ENCODE measurements at places on chromosomes 13 and 19.

- no peak for DNase-seq
Observed at GRCh38 chr13:45951166-45951565, 99.6 kb upstream of the SIAH3 start.

GRCh38 chr19:29264897-29265296, 51.9 kb upstream of the UQCRFS1 start:
- DNase-seq = no peak

DNA sequence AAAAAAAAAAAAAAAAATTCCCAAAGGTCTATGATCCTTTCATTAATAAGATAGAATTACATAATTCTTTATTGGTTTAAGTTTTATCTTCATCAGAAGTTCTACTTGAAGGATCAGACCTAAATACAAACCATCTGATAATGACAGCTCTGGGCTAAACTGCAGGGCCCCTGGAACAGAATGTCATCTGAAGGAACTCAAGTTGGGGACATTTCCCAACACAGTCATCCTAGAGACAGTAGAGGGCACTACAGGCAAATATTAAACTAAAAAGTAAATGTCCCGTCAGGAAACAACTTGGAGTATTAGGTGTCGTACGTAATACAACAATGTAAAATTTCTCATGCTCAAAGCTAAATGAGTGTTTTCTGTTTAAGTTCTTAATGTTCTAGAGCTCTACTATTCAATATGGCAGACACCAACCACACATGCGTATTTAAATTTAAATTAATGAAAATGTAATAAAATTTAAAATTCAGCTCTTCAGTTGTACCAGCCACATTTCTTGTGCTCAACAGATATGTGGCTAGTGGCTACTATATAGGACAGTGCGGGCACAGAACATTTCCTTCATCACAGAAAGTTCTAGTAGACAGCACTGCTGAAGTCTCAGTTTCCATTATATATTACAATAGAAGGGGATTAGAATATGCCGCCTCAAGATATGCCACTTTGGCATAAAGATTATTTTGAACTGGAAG, 21.8 kb upstream of the NAXD start:
- peak; percentile 34 for DNase-seq

DNA sequence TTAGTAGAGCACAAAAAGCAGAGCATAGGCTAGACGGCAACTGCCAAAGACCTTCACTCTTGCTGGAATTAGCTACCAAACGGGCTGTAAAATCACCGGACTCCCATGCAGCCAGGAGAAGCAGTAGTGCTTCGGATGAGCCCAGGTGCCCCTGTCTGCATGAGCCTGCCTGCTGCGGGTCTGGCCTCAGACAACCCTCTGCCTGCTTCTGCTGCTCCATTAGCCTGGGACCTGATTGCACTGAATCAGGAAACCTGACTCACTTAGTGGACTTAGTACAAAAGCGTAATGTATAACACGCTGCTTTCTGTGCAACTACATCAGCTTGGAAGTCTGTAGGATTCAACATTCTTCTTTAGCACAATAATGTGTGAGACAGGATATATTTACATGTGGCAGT, 170.0 kb downstream of the LMO7 start:
- DNase-seq = no peak

DNA sequence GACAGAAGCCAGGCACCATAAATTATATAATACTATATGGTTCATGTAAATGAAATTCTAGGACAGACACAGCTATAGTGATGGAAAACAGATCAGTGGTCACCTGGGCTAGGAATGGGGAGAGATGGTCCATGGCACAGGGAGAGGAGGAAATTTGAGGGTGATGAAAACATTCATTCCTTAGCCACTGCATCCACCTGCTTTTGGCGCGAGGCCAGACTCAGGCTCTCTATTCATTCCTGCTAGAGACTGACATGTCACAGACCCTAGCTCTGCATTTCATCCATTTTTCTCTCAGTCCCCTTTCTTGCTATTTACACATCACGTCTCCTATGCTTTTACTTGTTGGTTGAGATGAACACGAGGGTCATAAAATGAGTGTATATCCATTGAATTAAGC, 628.3 kb upstream of the SLC10A2 start:
- no peak for DNase-seq

GRCh38 chr19:50207730-50208129, 4.3 kb downstream of the MYH14 start:
- no peak for DNase-seq

- DNase-seq = no peak
Observed at GRCh38 chr19:14786421-14786851, 8.1 kb upstream of the ADGRE2 start.

GRCh38 chr19:547836-548720, 4.2 kb downstream of the GZMM start:
- no peak for DNase-seq

GRCh38 chr19:50162988-50163387, at the start of gene IZUMO2:
IZUMO2 (minus strand) TSS chr19:50163281; CDS start chr19:50163194, 87 bp downstream.
- no peak for DNase-seq

- no peak for DNase-seq
Observed at GRCh38 chr13:79749984-79750551, 269.1 kb downstream of the NDFIP2 start.

GRCh38 chr13:27171827-27172494, 350 bp upstream of the USP12 start:
- peak; percentile 93 for DNase-seq

DNA sequence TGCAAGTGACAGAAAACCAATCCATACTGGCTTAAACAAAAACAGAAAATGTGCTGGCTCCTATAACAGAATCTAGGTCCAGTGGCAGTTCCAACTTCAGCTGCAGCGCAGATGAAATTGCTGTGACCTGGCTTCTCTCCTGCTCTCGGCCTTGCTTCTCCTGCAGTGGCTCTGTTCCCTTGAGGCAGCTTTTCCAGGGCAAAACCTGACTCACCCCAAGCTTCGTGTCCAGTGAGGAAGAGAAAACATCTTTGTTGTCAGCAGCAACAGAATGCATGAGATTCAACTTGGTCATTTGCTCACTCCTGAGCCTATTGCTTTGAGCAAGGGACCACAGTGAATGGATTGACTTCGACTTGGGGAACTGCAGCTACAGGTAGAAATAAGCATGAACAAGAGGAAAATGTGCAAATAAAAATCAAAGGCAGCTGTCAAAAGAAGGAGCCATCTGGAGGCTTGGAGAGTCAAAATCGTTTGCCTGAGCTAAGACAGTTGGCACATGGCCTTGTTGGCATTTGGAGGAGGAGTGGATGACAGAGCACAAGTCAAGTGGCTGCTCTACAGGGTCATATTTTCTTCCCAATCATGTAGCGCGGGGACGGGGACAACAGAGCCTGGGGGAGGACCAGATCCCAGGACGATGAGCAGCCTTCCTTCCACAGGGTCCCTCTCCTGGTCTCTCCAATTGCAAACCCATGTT, 523.4 kb downstream of the FGF9 start:
- DNase-seq = no peak

- DNase-seq = peak; percentile 89
Observed at GRCh38 chr19:11987405-11988281, 22.8 kb downstream of the ZNF763 start.

DNA sequence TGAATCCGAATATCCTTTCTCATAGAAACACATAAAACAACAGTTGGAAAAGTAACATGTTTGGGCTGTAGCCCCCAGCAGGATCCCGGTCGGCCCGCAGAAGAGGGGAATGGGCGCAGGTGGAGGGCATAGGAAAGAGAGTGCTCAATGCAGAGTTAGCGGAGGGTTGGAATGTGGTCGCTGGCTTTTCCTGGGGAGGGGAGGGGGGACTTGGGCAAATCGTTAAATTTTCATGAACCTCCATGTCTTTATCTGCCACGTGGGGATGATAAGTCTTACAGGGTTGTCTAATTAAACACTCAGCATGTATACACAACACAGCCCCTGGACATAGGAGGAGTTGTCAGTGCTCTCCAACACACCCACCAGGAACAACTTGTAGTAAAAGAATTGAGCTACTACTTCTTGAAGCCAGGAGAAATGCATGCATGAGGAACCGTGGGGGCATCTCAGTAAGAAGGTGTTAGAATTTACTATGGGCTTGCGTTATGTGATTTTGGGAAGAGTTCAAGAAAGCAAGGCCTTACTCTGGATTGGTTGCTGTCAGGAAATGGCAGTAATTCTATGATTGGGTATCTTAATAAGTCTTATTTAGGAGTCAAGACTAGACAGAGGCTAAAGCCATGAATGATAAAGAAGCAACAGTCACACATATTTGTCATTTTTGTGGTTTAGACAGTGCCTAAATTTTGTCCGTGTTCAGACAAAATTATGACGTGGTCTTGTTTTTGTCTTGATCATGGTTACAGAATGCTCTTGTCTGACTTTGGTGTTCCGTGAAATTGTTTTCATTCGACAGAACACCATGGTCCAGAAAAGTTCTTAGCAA, 671 bp upstream of the SLC46A3 start:
- DNase-seq = no peak

DNA sequence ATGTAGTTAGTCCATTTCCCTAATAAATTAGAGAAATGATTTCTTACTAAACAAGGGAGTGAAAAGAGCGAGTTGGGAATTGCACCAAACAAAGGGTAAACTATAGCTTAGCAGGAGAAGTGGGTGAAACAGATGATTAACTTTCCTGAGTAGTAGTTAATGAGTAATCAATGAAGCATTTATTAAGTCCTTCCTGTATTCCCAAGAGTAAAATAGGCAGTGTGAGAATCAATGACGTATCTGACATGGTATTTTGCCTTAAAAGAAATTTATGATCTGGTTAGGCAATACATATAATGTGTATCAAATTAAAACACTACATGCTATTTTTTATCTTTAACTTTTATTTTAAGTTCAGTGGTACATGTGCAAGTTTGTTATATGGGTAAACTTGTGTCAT, 142.8 kb downstream of the KLF5 start:
- no peak for DNase-seq

DNA sequence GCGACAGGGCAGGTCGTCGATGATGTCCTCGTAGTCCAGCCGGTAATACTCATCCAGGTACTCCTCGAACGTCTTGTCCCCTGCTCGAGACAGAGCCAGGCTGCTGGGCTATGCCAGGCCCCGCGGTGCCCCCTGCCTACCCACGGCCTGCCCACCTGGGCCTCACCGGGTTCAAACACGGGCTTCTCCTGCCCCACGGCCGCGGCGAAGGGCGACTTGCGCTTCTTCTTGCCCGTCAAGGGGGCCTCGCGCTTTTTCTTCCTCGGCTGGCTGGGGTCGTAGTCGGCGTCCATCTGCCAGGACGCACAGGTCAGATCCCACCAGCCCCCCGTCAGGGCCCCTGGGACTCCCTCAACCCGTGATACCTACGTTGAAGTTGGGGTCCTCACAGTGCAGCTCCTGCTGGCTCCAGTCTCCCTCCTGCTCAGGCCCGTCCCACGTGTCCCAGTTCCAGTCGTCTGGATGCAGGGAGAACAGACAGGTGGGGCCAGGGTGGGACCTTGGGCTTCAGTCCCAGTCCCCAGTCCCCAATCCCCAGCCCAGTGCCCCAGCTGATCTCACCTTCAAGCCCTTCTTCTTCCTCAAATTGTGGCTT, 8.1 kb downstream of the KRI1 start:
- no peak for DNase-seq

GRCh38 chr13:43545317-43545874, 241.4 kb downstream of the ENOX1 start:
- DNase-seq = no peak

DNA sequence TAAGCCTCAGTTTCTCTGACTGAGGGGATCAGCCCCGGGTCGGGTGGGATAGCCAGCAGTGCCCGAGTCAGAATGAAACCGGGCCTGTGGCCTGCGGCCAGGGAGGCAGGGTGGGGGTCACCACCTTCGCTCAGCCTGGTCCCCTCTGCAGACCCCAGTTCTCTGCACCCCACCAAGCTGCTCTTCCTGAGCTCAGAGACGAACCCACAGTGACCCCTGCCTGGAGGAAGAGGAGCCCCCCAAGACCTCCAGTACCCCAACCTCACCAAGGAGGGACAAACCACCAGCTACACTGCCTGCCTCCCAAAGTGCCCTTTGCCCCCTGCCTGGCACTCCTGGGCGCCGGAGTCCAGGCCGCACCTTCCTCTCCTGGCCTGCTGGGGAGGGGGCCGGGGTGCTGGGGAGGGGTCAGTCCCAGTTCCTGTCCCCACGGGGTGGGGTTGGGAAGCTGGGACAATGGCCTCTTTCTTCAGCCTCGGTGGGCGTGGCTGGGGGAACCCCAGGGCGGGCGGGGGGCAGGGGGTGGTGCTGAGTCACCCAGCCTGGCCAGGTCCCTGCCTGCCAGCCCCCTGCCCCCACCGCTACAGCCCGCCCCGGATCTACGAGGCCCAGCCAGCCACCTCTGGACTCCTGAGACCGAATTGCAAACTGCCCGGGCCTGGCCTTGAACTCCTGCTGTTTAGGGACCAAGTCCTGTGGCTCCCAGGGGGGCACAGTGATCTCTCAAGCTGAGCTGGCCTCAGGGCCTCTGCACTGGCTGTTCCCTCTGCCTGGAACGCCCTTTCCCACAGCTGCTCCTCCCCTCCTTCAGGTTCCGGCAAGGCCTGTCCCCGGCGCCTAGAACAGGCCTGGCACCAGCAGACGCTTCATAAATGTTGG, 14.3 kb downstream of the ZBTB7A start:
- no peak for DNase-seq

DNA sequence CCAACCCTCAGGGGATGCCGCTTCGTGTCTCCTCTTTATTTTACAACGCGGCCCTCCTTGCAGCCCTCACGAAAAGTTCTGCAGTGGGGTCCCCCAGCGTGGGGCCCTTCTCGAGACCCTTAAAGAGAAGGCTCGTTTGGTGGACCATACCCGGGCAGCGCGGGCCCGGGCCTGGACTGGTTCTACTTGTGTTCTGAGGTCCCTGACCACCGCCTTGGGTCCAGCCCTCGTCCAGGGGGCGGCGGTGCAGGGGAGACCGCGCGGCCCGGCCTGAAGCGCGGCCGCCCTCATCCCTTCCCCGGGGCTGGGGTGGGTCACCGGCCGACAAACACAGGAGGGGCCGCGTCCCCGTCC, 400 bp upstream of the SERP2 start:
- no peak for DNase-seq

DNA sequence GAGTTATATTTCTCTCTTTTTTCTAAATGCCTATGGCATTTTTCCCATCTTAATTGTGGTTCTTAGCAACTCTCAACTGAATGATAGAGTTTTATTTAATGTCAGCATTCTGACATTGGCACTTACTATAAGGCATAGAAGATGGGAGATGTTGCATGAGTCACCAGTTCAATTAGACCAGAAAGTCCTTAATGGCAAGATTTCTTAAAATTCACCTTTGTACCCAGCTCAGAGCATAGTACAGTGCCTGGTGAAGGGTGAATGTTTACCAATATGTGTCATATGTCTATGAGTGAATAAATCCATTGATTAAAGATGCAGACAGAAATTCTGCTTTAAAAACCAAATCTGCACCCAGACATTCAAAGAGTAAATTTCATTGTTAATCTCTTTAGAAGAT, 526.9 kb downstream of the EFNB2 start:
- DNase-seq = no peak
